Kidney (tissue), 22 donors: ENCODE measurements at places on chromosomes 5 and 9. TPM values are rescaled to one million over a fixed set of nuclear protein-coding genes. Genes with fewer than 3 reads are reported as not detected.
A peak's percentile ranks its signal among the peaks of the same experiment; 100 is the strongest.

- H3K27ac ChIP-seq, result no peak overlapping the region
- no peak overlapping the region for H3K4me3 ChIP-seq
- no peaks in the 10 kb centered on the region for H3K4me1 ChIP-seq
- DNase-seq, result no peak
- no peaks in the 10 kb centered on the region for H3K27me3 ChIP-seq
These were observed 251.6 kb downstream of the KIAA0825 start for GRCh38 chr5:94366811-94367210.

DNA sequence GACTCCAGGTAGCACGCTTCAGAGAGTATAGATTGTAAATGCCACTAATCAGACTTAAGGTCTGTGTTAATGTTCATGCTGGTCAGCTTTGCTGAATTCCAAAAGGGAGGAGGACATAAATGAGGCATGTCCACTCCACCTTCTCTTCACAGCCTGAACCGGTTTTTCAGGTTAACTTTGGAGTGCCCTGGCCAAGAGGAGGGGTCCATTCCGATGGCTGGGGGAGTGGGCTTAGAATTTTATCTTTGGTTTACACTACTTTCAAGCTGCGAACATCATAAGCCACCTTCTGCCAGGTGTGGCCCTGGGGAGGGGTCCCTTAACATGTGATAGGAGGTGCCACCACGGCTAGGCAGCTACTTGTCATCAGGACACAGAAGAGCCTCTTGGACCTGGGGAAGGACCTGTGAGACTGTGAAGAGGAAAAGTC, 24.2 kb downstream of the ABO start:
- no peaks in the 10 kb centered on the region for H3K4me1 ChIP-seq
- H3K27ac ChIP-seq, result no peak overlapping the region
- peaks cover 2% of the 10 kb centered on the region for H3K36me3 ChIP-seq
- no peaks in the 10 kb centered on the region for H3K27me3 ChIP-seq
- peak; percentile 60 for DNase-seq
- no peak overlapping the region for H3K4me3 ChIP-seq

GRCh38 chr5:40842351-40842750, 1.2 kb downstream of the CARD6 start:
- no peaks in the 10 kb centered on the region for H3K4me1 ChIP-seq
- DNase-seq, result no peak
- H3K27ac ChIP-seq, result no peak overlapping the region
- no peaks in the 10 kb centered on the region for H3K36me3 ChIP-seq
- no peak overlapping the region for H3K4me3 ChIP-seq
- no peaks in the 10 kb centered on the region for H3K27me3 ChIP-seq

DNA sequence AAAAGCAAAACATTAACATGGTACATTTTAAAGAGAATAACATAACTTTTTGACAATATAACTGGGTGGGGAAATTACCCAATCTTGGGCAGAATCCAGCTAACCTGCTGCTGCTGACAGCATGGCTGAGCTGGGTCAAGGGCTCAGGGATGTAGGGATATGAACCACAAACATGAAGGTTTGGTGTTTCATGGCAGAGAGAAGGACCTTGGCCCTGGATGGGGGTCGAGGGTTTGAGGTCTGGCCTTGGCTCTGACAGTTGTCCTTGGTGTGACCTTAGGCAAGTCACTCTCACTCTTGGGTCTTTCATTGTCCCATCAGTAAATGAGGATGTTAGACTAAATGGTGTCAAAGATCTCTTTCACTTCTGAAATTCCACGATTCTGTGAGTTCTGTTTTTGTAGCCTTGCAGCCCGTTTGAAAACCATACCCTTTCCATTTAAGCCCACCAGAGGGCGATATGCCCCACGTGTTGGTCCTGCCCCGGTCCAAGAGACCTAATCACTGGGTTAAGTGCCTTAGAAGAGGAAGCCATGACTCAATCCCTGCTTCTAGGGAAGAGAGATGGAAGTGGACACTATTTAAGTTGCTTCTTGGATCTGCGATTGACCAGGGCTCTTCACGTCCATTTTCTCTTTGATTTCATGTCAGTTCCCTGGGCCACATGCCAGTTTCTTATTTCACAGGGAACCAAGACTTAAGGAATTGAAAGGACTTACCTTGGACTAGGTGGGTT, 56.8 kb upstream of the TEX48 start:
- no peaks in the 10 kb centered on the region for H3K4me1 ChIP-seq
- H3K27me3 ChIP-seq, result no peaks in the 10 kb centered on the region
- peak; percentile 68 for DNase-seq

DNA sequence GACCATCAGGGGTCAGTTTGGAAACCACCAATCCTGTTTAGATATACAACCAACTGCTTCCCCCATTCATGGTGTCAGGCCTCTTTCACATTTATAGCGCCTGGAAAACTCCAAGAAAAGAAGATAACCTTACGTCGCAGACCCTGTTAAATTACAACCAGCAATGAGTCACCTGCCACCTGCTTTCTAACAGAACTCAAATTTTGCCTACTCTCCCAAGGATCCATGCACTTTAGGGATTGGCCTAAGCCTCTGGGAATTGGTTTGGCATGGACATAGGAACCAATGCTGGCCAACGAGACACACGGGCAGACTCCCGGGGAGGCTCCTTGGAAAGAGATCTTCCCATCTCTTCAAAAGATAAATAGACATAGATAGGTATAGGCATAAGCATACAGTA, 87.0 kb downstream of the FEM1C start:
- peak overlapping the region; percentile 68 for H3K27ac ChIP-seq
- H3K4me3 ChIP-seq, result no peak overlapping the region
- DNase-seq, result no peak
- no peaks in the 10 kb centered on the region for H3K27me3 ChIP-seq

- H3K4me3 ChIP-seq, result no peak overlapping the region
- no peaks in the 10 kb centered on the region for H3K27me3 ChIP-seq
- H3K4me1 ChIP-seq, result no peaks in the 10 kb centered on the region
- peaks cover 6% of the 10 kb centered on the region for H3K36me3 ChIP-seq
These were observed 47.6 kb downstream of the ECPAS start for GRCh38 chr9:111436571-111436970.

DNA sequence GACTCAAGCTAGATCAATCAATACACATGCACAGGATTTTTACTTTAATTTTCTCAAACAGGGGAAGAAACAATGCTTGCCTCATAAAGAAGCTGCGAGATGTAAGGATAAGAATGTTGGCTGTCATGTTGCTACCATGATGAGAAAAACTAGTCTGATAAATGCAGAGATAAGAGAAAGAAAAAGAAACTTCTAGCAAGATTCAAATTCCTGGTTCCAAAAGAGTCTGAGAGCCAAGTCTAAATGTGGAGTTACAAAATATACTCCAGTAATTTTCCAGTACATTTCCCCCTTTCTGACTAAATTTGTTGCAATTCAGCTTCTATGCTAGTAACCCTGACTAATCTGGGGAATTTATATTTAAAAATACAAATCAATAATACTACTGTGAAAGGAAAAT, 10.4 kb upstream of the ANXA1 start:
- H3K36me3 ChIP-seq, result no peaks in the 10 kb centered on the region
- no peaks in the 10 kb centered on the region for H3K27me3 ChIP-seq
- no peak overlapping the region for H3K4me3 ChIP-seq
- no peak for DNase-seq
- H3K27ac ChIP-seq, result no peak overlapping the region

- no peaks in the 10 kb centered on the region for H3K27me3 ChIP-seq
- H3K27ac ChIP-seq, result no peak overlapping the region
- no peak overlapping the region for H3K4me3 ChIP-seq
- H3K4me1 ChIP-seq, result no peaks in the 10 kb centered on the region
- DNase-seq, result no peak
These were observed 151.0 kb downstream of the GCNT1 start for GRCh38 chr9:76610011-76610352.

GRCh38 chr5:10454591-10455276, 13.1 kb downstream of the ROPN1L start:
- no peak overlapping the region for H3K27ac ChIP-seq
- no peak overlapping the region for H3K4me3 ChIP-seq
- H3K36me3 ChIP-seq, result no peaks in the 10 kb centered on the region
- H3K27me3 ChIP-seq, result no peaks in the 10 kb centered on the region
- DNase-seq, result no peak

The PRDM9 gene
- total RNA-seq, result not detected

The TICAM2 gene
- total RNA-seq, result 7.6 TPM
